ENCODE measurements at places on chromosomes 1 and 21.
A peak's percentile ranks its signal among the peaks of the same experiment; 100 is the strongest.

DNA sequence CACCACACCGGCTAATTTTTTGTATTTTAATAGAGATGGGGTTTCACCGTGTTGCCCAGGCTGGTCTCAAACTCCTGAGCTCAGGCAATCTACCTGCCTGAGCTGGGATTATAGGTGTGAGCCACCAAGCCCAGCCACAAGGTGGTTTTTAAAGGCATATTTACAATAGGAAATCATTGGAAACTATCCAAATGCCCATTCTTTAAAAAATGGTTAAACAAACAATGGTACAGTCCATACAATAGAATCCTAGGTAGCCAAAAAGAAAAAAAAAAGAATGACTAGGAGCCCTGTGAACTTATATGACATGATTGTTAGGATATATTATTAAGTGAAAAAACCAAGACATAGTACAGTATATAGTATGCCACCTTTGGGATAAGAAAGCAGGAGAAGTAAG is 5.3 kb downstream of the ATP2B4 start:
- no peak for DNase-seq

DNA sequence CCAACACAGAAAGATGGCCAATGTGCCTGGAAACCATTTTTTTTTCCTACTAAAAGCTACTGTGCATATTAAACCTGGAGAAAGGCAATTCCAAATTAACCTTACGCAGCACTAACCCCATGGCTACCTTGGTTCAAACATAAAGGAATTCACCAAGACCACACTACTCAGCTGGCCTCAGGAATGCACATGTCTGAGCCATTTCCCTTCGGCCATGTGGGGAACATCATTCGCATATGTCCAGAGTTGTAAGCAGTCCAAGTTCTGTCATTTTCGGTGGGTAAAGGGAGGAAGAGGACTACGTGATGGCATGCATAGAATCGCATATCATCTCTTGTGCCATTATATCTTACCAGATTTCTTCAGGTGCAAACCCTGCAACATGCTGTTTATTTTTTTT is 175.4 kb downstream of the NTMT2 start:
- no peak for DNase-seq

DNA sequence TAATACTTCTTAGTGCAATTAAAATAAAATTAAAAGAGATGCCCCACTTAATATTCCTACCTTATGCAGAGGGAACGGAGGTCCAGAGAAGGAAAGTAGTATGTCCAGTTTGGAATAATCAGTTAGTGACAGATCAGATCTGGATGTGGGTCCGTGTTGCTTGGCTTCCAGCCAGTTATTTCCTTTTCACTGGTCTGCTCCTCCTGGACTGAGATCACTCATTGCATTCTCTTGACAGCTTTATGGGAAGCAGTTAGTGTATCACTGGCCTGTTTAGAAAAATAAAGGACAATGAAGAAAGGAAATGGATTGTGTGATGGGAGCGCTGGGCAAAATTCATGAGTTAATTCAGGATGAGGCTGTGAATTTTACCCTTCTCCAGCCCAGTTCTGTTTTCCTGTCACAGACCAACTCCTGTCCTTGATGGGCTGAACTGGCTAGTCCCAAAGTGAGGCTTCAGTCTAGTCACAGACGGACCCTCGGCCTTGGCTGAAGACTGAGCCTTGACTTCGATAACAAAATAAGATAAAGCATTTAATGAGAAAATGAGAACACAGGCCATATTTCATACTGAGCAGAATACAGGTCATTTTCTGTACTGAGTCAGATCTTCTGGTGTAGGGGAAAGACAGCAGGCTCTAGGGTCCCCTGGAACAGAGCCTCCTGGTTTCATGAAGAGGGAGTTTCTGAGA is 85.2 kb upstream of the TRABD2B start:
- no peak for DNase-seq

- DNase-seq, result no peak
These were observed 1.2 kb upstream of the DHRS3 start for GRCh38 chr1:12618965-12619791.

- no peak for DNase-seq
These were observed 72.5 kb downstream of the RUNX3 start for GRCh38 chr1:24857507-24858133.

DNA sequence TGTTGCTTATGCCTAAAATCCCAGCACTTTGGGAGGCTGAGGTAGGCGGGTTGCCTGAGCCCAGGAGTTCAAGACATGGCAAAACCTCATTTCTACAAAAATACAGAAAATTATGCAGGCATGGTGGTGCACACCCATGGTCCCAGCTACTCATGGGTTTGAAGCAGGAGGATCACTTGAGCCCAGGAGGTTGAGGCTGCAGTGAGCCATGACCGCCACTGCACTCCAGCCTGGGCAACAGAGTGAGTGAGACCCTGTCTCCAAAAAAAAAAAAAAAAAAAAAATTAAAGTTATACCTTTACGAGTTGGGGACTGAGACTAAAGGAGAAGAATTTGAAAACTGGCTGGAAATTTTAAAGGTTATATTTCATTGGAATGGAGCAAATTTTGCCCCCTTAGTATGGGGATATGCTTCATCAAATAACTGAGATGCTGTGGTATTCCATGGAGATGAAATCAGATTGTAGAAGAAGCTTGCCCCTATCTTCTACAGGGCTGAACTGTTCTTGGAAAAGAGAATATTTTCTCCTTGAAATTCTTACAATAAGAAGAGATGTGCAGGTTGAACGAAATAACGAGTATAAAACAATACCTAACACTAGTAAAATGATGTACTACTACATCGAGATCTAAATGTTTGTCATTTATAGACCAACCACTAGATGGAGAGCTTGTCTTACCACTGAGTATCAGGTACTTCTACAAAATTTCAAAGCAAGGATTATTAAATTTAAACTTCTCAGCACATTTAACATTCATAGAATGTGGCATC is 34.9 kb upstream of the SCYL3 start:
- peak; percentile 26 for DNase-seq

- no peak for DNase-seq
These were observed 1.4 kb downstream of the RCSD1 start for GRCh38 chr1:167631386-167631935.

DNA sequence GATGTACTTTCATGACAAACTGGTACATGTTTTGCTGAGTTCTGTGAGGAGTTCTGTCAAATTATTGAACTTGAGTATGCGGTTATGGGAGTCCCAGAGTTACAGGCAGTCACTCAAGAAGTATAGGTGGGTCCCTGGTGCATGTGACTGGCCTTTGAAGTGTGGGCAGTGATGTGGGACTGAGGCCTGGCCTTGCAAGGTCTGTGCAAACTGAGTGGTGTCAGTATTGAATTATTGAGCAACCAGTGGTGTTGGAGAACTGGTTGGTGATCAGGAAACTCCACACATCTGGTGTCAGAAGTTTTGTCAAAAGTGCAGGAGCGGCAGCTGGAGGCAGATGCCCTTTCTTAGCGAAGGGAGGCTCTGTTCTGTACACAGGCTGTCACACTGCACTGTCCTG is 5.2 kb downstream of the ZNF678 start:
- DNase-seq, result no peak

DNA sequence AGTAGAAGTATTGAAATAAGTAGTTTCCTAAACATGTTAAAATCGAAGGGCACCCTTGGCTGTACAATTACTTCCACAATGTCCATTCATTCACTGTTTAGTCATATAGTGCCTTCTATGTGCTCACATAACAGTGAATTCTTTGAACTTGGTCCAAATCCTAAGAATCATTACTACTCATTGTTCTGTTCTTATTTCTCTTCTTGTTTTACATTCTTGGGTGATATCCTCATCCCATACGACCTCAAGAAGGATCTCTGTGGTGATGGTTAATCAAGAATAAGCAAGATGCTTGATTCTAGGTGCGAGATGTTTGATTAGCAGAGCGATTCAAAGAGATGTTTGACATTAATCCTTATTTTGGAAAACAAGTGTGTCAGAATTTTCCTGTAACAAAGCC is 667.4 kb upstream of the ZP4 start:
- DNase-seq, result no peak

DNA sequence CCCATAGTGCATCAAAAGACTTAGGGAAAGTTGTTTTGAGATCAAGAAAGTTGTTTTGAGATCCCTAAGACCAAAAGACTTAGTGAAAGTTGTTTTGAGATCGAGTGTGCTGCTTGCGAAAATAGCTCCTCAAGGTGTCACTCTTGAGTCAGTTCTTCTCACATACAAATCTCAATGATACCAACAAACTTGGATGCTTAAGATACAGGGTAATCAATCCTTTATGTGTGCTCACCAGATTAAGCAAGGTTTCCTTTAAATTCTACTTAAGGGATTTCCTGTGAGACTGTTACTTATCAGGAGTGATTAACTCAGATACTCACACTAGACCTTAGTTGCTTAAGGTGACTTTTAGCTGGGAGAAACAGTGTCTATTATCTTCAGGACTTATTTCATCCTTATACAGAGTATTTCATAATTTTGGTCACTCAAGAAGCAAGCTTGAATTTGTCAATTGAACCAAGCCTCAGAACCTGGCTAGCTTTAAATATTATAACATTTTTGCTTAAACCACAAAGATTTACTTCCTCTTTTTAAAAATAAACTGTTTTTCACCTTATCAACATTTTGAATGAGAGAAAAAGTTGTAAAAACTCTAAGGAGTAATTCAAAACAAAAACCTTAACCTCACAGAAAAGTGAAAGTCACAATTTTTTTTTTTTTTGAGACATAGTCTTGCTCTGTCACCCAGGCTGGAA is 8.0 kb upstream of the RLF start:
- DNase-seq, result peak; percentile 14

DNA sequence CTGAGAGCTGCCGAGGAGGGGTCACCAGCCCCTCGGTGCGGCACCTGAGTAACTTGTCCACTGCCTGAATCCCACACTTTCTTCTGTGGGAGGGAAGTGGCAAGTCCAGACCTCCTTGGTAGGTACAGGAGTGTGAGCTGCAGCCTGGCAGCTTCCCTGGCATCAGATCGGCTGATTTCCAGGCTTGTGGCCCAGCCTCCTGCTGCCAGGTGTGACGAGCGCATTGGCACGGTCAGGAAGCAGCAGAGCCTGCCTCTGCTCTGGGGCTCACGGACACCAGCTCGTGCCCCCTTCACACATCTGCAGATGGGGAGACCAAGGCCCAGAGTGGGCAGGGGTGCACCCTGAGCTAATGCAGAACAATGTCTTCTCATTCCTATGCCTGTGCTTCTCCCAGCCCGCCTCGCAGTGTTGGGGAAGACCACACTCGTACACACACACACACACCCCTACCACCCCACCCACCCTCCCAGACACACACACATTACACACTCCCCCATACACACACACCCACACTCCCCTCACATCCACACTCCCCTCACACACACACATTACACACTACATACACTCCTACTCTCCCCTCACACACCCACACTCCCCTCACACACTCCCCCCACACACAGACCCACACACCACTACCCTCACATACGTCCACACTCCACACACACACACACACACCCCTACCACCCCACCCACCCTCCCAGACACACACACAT is 33.1 kb upstream of the SELENON start:
- DNase-seq, result peak; percentile 66

- DNase-seq, result peak; percentile 62
These were observed 16.3 kb upstream of the TMEM9 start for GRCh38 chr1:201170533-201171062.

GRCh38 chr21:32705139-32705538 is 22.7 kb downstream of the SYNJ1 start:
- no peak for DNase-seq

- DNase-seq, result no peak
These were observed 4.6 kb downstream of the MYCL start for GRCh38 chr1:39896909-39897685.

DNA sequence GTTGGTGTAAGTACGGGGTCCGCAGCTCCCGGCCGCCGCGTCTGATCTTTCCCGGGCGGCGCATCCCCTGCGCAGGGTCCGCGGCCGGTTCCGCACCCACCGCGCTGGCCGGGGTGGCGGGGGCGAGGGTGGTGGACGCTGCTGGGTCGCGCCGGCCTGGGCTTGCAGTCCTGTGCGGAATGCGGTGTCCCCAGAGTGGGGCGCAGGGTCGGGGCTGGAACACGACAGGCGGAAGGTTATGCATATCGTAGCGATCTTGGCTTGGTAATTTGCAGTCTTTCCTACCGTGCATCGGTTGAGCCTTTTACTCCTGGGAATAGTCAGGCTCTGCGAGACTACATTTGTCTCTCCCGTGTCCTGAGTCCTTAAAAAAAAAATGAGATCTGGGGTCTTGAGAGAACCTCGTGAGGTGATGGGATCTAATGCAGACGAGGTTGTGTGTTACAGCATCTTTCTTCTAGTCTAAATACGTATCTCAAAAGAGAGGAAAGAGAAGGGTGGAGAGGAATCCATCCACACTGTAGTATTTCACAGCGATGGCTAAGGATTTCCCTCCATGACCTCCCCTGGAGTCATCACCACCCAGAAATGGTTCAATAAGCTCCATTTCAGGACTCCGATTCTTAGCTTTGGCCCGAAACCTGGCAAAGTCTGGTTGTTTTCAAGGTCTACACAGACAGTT is 572 bp downstream of the ATP1B1 start:
- peak; percentile 13 for DNase-seq

DNA sequence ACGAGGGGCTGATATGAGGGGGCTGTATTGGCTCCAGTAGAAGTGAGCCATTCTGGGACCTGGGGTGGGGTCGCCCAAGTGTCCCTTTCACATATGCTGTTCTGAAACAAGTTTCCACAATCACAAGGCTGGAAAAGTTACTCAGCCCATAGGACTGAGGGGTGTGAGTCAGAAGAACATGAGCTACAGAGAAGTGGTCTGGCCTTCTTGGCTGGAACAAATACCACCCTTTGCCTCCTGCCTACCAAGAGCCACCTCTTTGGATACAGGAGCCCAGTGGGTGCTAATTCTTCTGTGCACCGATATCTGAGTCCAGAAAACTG is 42.4 kb downstream of the MEF2D start:
- DNase-seq, result no peak

DNA sequence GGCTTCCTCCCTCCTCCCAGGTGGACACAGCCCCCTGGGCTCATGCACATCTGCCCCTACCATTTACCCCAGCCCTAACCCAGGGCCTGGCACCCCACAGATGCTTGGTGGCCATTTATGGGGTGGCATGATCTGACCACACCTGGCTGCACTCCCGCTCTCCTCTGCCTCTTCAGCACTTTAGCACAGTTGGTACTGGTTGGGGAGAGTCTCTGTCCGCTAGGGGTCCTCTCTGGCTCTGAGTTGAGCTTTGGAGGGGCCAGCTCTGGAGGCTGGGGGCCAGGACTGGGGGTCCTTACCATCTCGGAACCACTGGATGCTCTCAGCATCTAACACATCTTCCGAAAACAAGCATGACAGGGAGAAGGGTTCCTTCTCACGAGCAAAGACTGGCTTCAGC is 17.4 kb downstream of the MYOM3 start:
- no peak for DNase-seq

- no peak for DNase-seq
These were observed 1.4 kb upstream of the KRTAP10-2 start for GRCh38 chr21:44552681-44553080.

- no peak for DNase-seq
These were observed 25.7 kb downstream of the C21orf91 start for GRCh38 chr21:17793246-17794123.

- DNase-seq, result no peak
These were observed 70.7 kb downstream of the DEGS1 start for GRCh38 chr1:224253721-224254120.
